ENCODE measurements at places on chromosomes 5 and 9.

GRCh38 chr9:94157050-94157801 lies 73.0 kb downstream of the PTPDC1 start:
- peak; percentile 78 for DNase-seq

GRCh38 chr5:136364307-136364706 lies 1.0 kb downstream of the TRPC7 start:
- DNase-seq = no peak

- DNase-seq = peak; percentile 65
Measured at GRCh38 chr9:123611226-123611625, 255.2 kb downstream of the CRB2 start.

GRCh38 chr9:136372561-136373299 lies 739 bp downstream of the CARD9 start:
- peak; percentile 67 for DNase-seq

GRCh38 chr9:131693651-131694597 lies 46.0 kb downstream of the RAPGEF1 start:
- DNase-seq = peak; percentile 26

DNA sequence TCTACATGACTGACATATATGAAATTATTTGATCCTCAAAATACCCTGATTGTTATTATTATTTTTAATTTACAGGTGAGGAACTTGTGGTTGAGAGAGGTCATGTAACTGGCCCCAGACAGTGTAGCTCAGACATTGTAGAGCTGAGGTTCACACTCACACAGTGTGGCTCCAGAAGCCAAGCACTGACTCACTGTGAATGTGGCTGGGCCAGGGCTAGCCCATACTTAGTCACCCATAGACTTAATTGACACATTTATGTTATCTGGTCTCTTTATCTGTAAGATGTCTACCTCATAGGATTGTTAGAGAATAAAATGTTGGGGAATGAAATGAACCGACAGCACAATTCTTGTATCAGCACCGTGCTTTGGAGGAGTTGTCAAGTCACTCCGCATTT lies 24.9 kb upstream of the CCDC112 start:
- DNase-seq = peak; percentile 16

DNA sequence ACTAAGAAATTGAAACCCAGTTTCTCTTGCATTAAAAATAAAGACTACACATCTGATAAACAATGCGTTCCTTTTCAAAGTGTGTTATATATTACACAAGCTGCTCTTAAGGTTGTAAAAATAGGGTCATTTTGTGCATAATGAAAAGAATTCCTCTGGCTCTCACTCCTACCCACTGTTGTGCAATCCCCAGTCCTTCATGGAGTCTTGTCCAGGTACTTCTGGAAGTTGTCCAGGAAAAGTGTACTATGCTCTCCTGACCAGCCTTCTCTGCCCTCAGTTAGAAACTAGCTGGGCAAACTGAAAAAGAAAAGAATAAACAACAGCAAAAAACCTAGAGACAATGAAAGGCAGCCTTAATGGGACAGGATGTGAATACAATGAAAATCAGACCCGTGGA lies 345.5 kb upstream of the PAPPA start:
- DNase-seq = peak; percentile 21

- no peak for DNase-seq
Measured at GRCh38 chr5:150078802-150079689, 7.3 kb downstream of the CSF1R start.

DNA sequence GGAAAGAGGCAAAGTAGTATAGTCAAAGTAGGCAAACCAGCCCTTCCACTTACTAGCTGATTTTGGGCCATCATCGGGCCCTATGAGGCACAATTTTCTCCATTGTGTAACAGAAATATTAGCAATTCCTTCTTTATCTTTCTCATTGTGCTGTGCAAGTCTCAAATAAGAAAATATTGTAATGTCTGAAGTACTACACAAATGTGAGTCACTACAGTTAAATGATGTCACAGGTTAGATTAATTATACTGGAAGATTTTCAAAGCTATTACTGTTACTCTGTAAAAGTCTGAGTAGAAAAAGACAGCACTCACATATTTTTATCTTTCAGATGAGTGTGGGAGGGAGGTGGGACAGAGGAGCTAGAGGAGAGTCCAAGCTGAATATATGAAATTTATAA lies 12.4 kb upstream of the TMC1 start:
- DNase-seq = peak; percentile 88

GRCh38 chr5:155735388-155735787 lies 591.6 kb upstream of the SGCD start:
- no peak for DNase-seq

DNA sequence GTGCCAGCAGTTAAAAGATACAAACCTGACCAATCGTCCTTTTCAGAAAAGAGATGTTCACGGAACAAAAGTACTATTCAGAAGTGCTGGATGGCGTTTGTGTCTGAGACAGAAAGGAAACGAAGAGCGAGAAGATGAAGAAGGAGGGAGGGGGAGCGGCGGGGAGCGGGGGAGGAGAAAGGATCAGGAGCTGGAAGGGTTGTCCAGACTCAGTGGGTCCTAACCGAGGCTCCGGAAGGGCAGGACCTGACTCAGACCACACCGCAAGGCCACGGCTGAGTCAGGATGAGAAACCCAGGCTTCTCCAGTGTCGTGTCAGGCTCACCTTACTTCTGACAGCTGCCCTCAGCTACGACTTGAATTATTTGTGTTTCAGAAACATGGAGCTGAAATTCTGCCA lies 46.2 kb downstream of the PAX5 start:
- peak; percentile 16 for DNase-seq

DNA sequence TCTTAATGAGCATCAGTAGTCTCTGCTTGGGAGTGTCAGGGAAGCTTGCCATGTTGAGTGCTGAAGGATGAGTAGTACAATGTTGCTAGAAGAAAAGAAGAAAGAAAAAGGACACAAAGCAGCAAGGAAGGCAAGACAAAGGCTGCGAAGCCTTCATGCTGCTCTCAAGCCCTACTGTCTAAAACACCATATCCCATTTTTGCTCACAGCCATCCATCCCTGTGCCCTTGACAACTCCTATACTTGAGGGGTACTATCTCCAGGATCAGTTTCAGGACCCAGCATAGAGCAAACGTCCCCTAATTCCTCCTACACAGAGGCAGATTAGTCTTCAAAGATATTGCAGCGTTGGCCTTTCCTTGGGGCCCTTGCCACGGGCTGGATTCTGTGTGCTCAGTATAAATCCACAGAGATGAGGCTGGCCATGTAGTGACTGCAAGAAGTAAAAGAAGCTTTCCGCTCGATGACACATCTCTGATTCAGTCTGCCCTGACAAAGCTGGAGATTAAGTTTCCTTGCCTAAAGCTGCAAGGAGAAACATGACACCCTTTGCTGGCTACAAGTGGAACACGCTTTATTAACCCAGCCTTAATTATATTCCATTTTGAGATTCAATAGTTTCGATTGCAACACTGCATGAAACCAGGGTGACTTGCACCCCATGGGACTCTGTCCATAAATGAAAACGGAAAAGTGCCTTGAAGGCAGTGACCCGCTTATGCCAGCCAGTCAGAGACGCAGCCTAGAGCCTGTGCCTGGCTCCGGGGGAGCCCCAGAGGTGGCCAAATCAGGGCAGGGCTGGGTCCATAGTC lies 304.6 kb downstream of the ACTL7B start:
- DNase-seq = peak; percentile 90

DNA sequence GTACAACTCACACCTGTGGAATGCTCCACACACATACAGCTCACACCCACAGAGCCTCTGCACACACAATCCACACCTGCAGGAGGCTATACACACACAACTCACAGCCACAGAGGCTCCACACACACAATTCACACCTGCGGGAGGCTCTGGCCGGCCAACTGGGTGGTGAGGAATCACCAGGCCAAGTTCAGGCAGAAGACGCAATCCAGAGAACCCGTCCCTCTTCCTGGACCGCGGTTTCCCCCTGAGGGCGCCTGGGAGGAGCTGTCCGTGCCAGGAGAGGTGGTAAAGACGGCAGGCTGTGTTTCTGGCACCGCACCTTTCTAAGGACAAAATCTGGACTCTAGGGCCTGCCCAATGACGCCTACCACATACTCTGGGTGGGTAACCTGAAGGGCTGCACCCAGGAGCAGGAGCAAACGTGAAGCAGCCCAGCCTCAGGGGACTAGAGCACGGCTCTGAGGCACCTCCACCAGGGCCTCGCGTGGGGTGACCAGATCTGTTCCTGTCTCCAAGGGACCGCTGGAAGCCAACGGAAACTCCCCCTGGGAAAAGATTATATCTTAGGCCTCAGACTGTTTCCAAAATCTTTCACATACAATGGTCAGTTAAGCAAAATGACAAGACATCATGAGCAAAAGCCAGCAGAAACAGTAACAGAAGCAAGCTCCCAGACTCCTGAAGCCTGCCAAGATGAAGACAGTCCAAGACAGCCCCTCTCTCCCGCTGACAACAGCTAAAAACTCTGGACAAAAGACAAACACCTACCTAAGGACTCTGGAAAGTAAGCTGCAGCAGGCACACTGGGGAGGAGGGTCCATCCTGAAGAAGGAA lies 16.9 kb downstream of the CAMSAP1 start:
- DNase-seq = no peak

GRCh38 chr9:122099271-122099869 lies 6.3 kb upstream of the TTLL11 start:
- peak; percentile 85 for DNase-seq

DNA sequence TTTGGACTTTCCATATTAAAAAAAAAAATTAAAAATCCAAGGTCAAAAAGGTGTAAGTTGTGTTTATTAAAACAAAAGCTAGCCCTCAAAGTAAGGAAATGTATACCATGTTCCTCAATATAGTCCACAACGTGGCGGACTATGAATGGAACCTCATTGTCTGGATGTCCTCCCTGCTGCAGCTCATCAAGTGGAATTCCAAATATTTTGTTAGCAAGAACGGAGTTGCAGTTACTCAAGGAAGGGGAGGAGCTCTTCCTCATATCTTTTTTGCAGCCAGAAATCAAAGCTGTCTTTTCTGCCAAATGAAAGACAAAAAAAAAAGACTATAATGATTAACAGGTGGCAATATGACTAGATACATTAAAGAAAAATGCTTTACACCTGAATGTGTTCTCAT lies 14.0 kb downstream of the FAM13B start:
- DNase-seq = no peak

- DNase-seq = no peak
Measured at GRCh38 chr9:98201102-98201501, 8.7 kb upstream of the CORO2A start.

All from fibroblast of the aortic adventitia (primary cell).